ENCODE measurements at places on chromosomes 7 and 10.
A peak's percentile ranks its signal among the peaks of the same experiment; 100 is the strongest.

- no peak for DNase-seq
These were observed 60.2 kb downstream of the SEMA3E start for GRCh38 chr7:83588602-83589240.

DNA sequence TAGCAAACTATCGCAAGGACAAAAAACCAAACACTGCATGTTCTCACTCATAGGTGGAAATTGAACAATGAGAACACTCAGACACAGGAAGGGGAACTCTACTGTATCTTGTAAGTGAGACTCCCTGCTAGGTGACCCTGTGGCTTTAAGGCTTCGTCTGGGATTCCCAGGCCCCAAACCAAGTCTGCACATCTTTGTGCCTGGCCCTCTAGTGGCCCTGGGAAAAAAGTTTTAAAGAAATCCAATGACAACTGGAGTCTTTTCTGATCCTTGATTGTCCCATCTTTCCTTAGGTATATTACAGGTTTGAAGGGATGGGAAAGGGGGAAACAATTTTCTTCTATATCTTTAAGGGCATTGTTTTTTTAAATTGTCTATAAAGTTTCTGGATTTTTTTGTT lies 10.6 kb upstream of the LIPM start:
- peak; percentile 55 for DNase-seq

DNA sequence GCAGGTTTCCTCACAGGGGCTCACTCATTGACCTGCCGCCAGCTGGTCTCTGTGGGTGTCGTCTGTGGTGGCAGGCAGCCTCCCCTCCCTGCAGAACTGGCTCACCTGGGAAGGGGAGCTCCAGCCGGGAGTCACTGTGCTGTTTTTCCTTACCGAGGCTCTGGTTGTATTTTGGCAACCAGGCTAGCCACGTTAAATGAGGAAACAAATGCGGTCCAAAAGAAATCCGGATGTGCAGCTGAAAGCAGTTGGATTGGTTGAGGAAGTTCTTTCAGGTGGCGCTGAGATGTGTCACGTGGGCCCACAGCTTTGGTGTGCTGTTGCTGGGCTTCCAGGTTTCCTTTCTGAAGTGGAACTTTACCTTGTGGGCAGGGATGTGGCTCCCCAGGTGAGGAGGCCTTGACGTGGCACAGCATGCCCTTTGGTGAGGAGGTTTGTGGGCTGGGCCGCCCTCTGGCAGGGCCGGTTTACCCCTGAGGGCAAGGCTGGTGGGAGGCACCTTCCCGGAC lies 14.2 kb downstream of the MTURN start:
- DNase-seq = no peak

GRCh38 chr10:124657806-124658205 lies 86.4 kb downstream of the FAM53B start:
- DNase-seq = no peak

- no peak for DNase-seq
These were observed 222.0 kb downstream of the PRPF18 start for GRCh38 chr10:13808556-13809391.

GRCh38 chr7:142919656-142920055 lies 13.9 kb downstream of the TRPV5 start:
- no peak for DNase-seq

- DNase-seq = no peak
These were observed 570.4 kb upstream of the ANKRD30A start for GRCh38 chr10:36555036-36555435.

- no peak for DNase-seq
These were observed 428.5 kb downstream of the RPS24 start for GRCh38 chr10:78462176-78462575.

DNA sequence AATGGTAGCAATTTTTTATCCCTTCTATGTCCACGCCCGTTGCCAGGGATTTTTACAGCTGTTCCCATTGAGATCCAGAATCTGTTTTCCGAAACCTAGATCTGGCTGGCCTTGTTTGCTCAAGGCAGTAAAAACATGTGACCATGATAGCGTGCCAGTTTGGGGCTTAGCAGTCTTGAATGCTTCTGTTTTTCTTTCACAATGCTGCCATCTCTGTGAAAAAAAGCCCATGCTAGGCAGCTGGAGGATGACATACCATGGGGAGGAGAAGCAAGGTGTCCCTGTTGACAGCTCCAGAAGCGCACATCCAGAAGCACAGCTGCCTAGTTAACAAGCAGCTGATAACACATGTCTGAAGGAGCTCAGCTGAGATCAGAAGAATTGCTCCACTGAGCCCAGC lies 2.2 kb upstream of the ZNF92 start:
- DNase-seq = no peak

DNA sequence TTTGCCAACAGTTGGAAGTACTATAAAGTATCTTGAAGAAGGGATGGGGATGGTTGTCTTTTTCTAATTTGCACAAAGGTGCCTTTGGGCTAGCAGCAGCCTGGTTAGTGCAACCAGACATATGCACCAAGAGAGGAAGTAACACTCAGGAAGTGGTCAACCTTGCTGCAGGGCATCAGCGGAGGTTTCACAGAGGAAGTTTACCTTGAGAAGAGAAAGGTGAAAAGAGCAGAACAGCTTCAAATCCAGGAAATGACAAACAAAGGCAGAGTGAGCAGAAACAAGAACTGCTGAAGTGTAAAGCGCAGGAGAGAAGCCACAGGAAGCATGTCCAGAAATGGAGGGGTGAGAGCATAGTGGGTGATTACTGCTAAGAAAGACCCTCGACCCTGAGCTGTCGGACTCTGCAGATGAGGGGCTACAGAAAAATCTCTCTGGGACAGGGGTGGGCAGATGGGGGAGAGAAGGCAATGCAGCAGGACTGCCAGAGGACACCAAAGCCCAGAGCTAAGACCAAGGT lies 66.9 kb downstream of the STK17A start:
- DNase-seq = peak; percentile 35

DNA sequence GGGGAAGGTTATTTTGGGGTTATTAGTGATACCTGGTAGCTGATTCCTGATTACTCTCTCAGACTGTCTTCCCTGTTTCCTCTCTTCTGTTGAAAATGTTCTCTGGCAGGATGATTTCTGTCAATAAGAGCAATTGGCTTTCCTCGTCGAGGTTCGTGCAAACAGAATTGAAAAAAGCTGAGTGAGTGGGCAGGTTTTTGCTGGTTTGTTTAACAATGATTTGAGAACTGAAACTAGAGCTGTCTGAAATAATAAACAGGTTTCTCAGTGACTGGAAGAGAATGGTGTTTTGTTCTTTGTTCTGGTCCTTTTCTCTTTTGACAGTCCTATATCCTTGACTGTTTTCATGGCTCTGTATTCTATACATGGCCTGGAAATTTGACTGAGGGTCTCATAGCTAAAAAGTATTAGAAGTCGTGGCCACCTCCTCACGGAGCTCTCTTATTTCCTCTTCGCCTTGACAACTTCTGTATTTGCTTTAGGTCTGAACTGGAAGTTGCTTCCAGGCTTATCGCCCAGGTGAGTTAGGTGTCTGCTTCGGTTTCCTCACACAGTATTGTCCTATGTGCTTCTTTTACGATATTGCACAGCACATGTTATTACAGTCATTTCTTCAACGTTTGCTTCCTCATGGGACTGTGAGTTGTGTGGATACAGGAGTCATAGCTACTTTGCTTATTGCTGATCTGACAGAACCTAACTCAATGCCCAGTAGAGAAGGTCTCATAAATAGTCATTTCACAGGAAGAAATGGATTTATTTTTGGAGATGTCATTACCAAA lies 403.6 kb downstream of the NRG3 start:
- no peak for DNase-seq

DNA sequence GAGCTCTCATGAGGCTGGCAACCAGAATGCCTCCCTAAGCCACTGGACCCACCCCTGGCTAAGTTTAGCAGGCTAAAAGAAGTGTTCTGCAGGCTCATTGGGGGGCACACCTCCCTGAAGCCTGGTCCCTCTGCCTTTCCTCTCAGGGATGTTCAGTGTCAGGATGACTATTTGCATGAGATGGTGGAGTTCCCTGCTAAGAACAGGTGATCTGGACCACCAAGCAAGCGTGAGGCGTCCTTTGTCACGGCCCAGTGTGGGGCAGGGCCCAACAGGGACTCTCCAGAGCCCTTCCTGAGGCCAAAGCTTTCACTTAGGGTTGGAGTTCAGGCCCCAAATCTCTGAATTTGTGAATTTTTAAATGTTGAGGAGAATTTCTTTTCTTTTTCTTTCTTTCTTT lies 12.0 kb downstream of the SUFU start:
- no peak for DNase-seq
